ENCODE measurements at places on chromosomes 5 and 9. TPM values are rescaled to one million over a fixed set of nuclear protein-coding genes. Genes with fewer than 3 reads are reported as not detected.

DNA sequence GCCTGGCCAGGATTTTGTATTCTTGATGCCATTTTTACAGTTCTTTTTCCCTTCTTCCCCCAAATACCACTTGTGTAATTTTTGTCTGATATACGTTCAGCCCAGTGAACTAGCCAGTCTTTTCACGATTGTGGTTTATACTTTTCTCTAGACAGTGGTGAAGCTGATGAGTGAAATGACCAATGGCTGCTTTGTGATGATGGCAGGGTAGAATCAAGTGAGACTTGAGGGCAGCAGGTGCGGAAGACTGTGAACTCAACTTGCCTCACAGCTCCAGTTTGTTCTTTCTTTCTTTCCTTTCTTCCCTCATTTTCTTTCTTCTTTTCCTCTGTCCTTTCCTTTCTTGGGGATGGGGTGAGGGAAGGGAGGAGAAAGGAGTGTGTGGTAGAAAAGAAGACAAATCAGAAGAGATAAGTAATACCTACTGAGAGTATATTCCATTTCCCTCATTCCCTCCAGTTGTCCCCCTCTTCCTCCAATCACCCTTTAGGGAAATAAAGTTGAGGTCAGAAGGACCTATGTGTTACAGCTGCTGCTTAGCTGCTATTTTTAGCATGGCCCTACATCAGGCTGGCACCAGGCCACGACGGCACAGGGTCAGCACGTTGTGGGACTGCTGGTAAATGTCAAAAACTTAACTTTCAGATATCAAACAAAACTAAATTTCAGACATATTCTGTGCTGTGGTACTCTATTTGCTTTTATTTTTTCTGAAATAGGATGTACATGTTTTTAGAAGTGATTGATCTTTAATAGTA is 12.3 kb downstream of the ZSWIM6 start:
- no peak for DNase-seq

GRCh38 chr9:107299437-107299836 is 16.4 kb downstream of the RAD23B start:
- DNase-seq, result no peak

The PCDHB12 gene
- total RNA-seq, result 14.8 TPM

The PCDHGA4 gene
- total RNA-seq, result 8.4 TPM
